Activated naive CD4-positive, alpha-beta T cell treated with anti-CD3 and anti-CD28 coated beads, Interleukin-2, amount 50 U/mL, for 72 hours (primary cell): ENCODE measurements at places on chromosomes 3 and 15.

GRCh38 chr3:115623044-115623868, at the start of gene GAP43:
GAP43 (plus strand) TSS chr3:115623510; CDS start chr3:115623690, 180 bp downstream.
- DNase-seq = no peak

DNA sequence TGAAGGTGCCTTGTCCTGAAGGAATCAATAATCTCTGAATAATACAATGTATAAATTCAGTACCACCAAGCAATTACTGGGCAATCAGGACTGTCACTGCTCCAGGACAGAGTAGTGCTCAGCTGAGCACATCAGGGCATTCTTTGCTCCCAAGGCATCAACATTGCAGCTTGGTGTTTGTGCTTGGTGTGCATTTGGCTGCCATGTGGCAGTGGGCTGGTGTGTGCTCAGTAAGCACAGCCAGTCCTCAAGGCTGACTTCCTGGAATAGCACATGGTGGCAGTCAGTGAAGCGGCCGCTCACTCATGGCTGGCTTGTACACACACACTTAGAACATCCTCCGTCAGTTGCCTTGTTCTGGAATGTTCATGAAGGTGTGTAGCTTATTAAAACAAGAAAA, 217.0 kb downstream of the EPHB1 start:
- DNase-seq = no peak

DNA sequence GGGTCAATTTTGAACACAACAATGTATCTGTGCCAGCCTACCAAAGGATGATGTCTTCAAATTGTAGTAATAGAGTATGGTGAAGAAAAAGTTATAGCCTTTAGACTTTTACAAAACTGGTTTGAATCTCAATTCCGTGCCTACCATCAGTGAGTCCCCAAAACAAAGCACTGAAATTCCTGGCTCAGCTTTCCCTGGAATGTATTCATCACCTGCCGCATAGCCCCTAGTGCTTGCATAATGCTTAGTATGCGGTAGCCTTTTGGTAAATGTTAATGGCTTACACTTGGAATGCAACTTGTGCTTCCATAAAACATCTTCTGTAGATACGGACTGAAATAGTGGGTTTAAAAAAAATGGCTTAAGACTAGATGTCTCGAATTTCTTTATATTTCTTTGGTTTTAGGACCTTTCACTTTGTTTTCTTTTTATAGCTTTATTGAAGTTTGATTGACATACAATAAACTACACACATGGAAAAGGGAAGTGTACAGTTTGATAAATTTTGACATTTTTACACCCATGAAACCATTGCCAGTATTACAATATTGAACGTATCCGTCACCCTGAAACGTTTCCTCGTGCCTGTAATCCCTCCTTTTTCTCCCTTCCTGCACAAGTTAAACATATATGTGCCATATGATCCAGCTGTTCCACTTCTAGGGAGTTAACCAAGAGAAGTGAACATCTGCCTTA, 12.1 kb downstream of the SACM1L start:
- DNase-seq = no peak

- no peak for DNase-seq
Measured at GRCh38 chr15:58616171-58616570, 133.3 kb downstream of the ADAM10 start.

DNA sequence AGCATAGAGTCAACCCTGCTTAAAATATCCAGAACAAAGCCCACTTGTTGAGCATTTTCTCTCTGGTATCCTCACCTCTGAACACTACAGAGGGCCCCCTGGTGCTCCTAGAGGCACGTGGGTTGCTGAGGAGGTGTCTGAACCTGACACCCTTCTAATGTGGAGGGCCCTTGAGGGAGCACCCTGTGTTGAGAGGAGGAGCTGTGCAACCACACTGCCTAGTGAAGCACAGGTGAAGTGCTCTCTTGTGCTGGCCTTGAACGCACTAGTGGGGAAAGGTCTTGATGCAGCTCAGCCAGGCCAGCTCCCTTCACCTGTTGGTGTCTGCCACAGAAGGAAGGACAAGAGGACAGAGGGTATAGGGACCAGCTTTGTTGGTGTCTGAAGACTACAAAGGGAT, 51.9 kb downstream of the CCK start:
- no peak for DNase-seq

DNA sequence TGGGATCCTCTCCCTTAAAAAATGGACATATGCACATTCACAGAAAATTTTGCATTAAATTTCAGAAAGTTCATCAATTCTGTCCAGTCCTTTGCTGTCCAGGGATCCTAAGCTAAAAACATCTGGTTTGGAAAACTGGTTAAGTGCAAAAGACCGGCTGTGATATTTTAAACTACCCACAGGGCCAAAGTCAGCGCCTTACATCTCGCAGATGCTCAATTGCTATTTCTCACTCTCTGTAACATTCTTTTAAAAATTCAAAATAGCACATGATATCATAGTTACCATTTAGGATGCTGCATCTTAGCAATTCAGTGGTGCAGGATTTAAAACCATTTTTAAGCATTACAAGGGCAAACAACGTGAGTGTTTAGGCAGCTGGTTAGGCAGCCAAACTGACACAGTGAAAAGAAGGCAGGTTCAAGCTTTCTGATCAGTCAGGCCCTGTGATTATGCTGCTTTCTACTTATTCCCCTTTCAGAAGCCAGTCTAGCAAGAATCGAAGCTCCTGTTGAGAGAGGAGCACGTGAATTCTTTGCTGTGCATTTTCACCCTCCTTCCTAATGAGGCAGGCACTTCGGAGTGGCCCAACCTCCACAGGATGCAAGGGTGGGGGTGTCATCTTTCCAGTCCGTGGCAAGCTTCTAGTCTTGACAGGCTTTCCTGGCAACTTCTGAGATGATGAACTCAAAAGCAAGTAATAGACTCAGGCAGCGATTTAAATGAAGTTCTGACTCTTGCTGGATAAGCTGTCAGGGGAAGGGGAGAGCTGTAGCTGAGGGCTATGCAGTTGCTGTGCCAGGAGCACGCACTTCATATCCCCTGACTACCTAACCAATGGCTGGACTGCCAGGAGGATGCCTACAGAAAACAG, 8.8 kb downstream of the PRICKLE2 start:
- DNase-seq = no peak

DNA sequence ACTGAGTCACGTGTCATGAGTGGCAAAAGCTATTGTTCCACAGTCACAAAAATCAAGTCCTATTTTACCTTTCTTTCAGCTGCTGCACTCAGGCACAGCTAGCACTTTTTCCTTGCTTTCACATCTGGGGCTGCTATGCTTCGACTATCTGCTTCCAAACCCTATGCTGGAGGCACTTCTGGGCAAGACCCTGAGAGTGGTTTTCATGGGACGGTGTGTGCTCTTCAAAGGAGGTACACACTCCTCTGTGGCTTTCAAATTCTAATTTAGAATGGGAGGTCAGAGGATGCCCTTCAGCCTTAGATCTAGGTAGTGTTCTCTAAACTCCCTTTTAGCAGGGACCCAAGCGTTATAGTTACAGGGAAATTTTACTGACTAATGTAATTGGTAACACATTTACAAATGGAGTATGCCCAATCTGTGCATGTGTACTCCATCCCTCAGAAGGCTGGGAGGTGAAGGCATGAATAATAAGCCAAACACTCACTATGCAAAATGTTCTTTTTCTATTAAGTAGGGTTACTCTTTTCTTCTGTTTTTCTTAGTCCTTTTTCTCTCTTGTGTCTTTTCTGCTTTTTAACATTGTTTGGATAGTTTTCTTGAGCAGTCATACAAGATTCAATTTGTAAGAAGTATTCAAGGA, 188.3 kb downstream of the LSAMP start:
- no peak for DNase-seq

GRCh38 chr3:73786321-73786807, 161.6 kb upstream of the PDZRN3 start:
- no peak for DNase-seq

DNA sequence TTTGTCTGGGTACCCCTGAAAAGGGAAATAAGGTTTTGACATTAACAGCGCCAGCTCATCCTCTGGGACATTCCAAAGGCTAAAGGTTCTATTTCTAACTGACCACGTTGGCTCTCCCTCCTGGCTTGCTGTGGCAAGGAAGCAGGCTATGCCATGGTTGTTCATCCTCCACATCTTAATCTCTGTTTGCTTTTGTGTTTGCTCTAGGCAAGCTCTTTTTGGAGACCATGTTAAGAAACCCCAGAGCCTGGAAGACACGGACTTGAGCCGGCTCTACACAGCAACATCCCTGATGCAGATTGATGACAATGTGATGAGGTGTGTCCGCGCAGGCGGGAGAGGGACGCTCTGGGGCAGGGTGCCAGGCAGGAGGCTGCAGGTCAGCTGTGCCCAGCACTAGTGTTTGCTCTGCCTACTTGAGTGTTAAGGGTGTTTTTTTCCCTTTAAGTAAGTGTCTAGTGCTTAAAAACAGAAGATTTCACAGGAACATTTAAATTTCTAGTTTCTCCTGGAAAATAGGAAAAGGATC, 33.3 kb downstream of the RLBP1 start:
- no peak for DNase-seq

DNA sequence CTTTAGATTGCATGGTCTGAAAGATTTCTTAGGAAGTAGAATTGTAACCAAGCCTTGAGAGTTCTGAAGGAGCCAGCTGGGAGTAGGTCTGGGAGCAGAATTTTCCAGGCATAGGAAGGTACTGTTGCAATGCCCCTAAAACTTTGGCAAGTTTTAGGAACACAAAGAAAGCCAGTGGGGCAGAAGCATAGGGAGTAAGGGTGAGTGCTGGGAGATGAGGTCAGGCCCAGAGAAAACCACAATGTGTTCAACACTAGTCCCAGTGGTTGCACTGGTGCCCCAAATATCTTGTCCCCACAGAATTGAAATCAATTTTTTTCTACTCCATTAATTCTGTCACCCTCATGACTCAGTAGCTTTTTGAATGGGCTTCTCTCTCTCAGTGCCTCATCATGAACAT, 120.7 kb upstream of the GALNT15 start:
- DNase-seq = no peak

DNA sequence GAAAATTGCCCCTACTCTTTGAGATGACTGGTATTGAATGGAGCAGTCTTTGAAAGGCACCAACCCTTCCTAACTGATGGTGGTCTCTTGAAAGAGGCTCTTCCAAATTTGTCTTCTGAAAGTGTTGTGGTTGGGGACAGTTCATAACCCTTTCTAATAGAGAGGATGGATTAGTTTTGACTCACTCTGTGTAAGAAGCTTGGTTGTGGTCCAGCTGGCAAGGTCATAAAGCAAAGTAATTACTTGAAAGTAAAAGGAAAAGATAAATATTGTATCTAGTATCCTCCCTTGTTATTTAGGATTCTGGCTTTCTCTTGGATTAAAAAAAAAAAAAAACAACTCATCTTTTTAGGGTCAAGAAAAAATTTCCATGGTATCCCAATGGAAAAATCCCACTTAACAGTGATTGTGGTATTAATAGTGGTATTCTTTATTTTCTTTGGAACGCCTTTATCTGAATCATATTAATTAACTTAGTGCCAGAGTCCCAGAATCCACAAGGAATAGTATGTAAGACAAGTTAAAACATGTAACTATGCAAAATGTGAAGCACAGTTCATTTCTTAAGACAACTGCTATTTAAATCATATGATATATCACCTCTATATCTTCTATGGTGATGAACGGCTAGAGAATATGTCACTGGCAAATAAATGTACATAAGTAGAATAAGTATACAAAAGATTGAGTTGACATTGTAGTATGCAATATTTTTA, 469.3 kb upstream of the CDIN1 start:
- DNase-seq = no peak

DNA sequence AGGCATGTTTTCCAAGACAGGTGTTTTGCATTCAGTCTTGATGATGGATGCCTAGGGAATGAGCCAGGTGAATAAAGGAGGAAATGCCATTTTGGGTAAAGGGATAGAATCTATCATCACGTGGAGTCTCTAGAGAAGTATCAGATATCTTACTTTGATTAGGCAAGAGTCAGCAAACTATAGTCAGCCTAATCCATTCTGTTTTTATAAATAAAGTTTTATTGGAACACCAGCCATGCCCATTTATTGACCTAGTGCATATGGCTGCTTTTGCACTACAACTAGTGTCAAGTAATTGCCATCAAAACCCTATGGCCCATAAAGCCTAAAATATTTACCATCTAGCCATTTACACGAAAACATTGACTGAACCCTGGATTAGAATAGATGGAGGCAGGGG, 231.2 kb downstream of the SLC9A9 start:
- no peak for DNase-seq

- DNase-seq = no peak
Measured at GRCh38 chr15:66945842-66946241, 119.6 kb upstream of the SMAD3 start.

DNA sequence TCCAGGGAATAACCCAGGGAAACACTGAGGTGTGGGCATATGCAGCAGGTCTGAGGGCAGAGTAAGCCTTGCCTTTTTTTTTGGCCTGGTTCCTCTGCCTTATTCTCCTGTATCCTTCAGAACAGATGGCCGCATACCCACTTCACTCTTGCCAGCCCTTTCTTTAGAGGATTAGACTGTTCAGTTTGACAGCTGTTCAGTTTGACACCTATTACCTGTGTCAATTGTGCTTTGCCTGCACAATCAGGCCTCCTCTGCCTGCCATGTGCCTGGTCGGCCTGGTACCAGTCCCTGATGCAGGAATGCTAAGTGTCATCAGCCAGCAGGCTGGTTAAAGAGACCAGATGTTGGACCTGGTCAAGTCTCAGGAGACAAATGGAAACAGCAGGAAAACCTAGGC, 22.3 kb downstream of the TM6SF1 start:
- no peak for DNase-seq

DNA sequence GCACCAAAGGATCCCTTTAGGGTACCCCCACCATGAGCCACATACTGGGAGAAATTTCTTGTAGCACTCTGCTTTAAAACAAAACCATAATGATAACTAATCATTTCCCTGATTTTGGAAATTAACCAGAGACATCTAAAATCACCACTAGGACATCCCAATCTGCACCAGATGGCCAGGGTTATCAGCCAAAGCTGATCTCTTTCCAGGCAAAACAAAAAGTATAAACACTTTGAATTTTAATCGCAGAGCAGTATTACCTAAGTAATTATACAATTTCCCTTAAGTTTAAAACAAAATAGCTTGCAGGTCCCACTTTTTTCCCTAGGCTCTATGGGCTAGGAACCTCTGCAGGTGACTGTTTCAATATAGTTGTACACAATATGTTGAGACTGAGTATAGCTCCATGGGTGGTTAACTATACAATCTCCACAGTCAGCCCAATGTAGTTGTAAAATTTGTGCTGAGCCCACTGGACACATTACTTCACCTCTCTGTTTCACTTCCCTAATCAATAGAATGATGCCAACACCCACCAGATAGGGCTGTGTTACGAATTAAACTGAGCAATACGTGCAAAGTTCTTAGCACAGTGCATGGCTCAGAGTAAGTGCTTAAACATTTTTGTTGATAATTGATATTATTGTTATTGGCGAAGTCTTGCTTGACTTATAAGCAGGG, 629 bp upstream of the NOX5 start:
- no peak for DNase-seq

DNA sequence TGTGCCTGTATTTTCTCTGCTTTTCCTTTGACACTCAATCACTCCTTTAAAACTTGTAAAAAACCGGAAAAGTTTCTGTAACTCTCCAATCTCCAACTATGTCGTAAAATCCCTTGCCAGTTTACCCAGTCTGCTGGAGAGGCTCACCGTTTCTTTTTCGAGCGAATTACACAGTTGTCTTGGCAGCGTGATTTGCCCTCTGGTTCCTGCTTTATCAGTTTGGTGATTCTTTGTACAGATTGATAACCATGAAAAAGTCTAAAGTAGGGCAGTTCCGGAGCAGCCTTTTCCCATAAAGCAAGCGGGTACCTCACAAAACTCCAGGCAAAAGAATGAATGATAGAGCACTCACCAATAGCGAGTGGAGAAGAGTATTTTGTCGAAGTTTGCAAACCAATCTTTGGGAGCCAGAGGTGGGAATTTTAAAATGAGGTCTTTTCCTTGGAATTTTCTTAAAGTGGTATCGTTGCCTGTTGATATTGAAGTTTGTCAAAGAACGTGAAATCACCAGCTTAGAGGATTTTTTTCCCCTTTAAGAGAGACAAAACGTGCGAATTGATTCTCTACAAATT, at the start of gene TTC23:
Gene TTC23, minus strand, starts transcription at position 312 of the 572 bp plus-strand sequence. CDS start 20,869 bp downstream, outside the sequence.
- DNase-seq = no peak
